ENCODE measurements at places on chromosomes 3 and 15. TPM values are rescaled to one million over a fixed set of nuclear protein-coding genes. Genes with fewer than 3 reads are reported as not detected.

CHRM5 gene
- not detected for total RNA-seq

FGF7 gene
- total RNA-seq, result not detected

GRCh38 chr3:127718245-127718915 is 45.6 kb downstream of the ABTB1 start:
- no peak for DNase-seq

- no peak for DNase-seq
Observed at GRCh38 chr15:79874242-79874641, 22.6 kb downstream of the MTHFS start.

GRCh38 chr3:173789530-173790162 is 392.1 kb downstream of the NLGN1 start:
- DNase-seq, result no peak

GRCh38 chr3:144119633-144120032 is 148.0 kb downstream of the DIPK2A start:
- DNase-seq, result no peak

- DNase-seq, result peak; percentile 33
Observed at GRCh38 chr3:181176601-181177000, 187.1 kb upstream of the DNAJC19 start.

DNA sequence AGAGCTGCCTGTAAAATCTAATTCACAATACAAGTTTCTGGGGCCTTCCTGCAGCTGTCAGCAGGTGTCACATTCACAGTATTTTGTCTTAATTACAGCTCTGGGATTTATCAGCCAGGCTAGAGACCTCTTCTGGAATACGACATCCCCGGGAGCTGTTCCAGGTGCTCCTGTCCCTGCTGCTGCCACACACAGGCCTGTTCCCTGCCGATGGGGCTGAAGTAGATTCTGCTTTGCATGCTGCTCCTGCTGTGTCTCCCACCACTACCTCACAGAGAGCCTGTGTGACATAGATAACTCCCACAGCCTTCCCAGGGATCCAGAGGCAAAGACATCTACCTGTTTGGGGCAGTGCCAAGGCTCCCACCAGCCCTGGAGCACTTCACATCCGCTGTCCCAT is 20.4 kb downstream of the COLQ start:
- no peak for DNase-seq

- no peak for DNase-seq
Observed at GRCh38 chr3:51869304-51869703, 6.1 kb downstream of the IQCF5 start.

GRCh38 chr3:13598926-13599886 is 50.3 kb downstream of the FBLN2 start:
- DNase-seq, result no peak

DNA sequence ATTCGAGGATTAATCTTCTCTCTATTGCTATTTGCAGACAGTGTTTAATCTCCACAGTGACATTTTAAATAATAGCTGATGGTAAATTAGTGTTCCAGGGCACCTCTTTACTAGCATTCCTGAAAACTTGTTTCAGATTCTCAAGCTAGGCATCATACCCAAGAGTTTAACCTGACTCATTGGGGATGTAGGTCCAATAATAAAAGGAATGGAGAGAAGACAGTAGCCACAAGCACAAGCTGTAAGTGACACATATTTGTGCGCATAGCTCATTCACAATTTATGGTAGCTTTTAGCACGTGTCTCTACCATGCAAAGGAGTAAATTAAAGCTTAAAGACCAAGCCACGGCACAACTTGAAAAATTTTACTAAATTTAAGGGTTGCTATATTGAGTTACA is 171.3 kb upstream of the FAM3D start:
- DNase-seq, result no peak

- DNase-seq, result no peak
Observed at GRCh38 chr15:72197460-72198355, at the start of gene GRAMD2A. TSS of gene GRAMD2A (minus strand) at chr15:72197787.

GRCh38 chr15:78168608-78169007 is 19.4 kb downstream of the IDH3A start:
- no peak for DNase-seq

DNA sequence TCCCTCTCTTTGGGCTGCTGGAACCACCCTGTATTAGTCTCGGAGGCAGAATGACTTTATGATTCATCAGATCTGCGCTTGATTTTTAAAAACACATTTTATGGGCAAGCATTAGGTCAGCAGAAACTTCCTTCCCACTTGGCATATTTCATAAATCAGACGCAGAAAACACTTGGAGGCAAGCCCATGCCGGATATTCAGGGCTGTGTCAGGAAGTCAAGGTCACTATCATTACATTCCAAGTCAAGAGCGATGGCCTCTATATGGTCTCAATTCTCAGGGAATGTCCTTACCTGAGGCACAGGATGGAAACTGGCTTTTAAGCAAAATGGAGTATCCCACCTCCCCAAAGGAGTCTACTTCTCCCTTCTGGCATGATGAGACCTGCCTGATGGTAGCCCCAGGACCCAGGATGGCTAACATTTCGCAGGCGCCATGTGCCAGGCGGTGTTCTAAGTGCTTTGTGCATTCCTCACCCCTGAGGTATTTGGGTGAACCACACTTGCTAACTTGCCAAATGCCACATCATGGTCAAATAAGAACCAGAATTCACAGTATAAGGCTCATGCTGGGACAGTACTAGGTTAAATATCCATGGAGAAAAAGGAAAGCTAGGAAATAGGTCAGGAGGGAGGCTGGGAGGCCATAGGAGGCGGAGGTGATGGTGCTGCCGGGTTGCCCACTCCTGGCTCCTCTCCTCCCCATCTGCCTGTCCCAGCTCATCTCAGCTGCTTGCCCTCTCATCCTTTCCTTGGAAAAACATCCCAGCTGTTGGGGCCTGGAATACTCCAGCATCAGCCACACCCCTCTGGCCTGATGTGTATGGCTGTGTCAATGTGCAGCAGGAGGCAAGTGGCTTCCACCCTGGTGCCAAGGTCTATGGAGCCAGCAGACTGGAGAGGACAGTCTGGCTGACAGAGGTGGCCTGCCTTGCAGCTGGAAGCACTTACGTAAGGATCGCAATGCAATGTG is 18.8 kb downstream of the BCL2L10 start:
- DNase-seq, result no peak

- no peak for DNase-seq
Observed at GRCh38 chr15:26097216-26097615, 234.1 kb upstream of the ATP10A start.

- no peak for DNase-seq
Observed at GRCh38 chr3:129676985-129677384, 70.5 kb upstream of the PLXND1 start.

DNA sequence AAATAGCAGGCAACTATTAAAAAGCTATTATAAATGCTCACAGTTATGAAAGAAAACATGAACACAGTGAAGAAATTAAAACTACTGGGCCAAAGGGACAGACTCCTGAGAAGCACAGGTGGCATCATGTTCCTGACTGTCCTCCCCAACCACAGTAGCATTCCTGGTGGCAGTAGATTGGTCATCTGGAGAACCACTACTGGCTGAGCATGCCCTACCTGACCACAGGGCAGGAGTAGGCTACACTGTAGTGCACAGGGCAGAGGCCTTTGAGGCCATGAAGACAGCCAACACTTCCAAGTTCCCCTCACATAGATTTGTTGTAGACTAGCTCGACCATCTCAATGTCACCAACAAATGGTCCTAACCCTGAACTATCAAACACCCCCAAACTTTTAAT is 49.2 kb downstream of the NBEAL2 start:
- DNase-seq, result no peak
